ENCODE measurements at places on chromosomes 16 and 17. TPM values are rescaled to one million over a fixed set of nuclear protein-coding genes. Genes with fewer than 3 reads are reported as not detected.

GRCh38 chr17:49210158-49211029 is at the start of the genes ABI3 and GNGT2:
Gene ABI3, plus strand, starts transcription at chr17:49210707. Its CDS starts 18 bp downstream, at chr17:49210725.
Gene GNGT2, minus strand, starts transcription at chr17:49210574. Its CDS starts 3,152 bp downstream, at chr17:49207422.
- H3K4me1 ChIP-seq: peaks cover 60% of the 10 kb centered on the region
- H3K36me3 ChIP-seq: 0 out of 2 replicates have a peak, but pooled peaks cover 3% of the 10 kb centered on the region
- peak within 1 kb of the TSS; percentile 89 for H3K4me3 ChIP-seq

DNA sequence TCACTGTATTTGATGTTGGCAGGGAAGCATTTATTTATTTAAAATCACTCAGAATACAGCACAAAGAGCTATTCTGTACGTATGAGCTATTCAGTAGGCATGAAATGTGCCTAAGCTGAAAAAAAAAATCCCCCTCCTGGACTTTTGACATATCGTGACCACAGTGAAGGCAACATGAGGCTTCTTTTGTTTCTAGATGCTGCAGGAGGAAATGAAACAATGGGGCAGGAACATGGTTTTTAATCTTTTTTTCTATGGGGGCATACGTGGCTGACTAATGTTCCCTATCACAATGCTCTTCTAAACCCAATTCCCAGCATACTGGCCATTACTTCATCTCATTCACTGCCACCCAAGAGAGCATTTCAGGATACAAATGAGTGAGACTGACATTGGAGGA is 191.0 kb upstream of the PMFBP1 start:
- no peak overlapping the region for H3K4me3 ChIP-seq
- DNase-seq: no peak
- no peaks in the 10 kb centered on the region for H3K36me3 ChIP-seq
- H3K27me3 ChIP-seq: no peaks in the 10 kb centered on the region
- H3K27ac ChIP-seq: no peak overlapping the region

GRCh38 chr16:78307824-78308528 is 208.5 kb downstream of the WWOX start:
- no peak overlapping the region for H3K27ac ChIP-seq
- no peak for DNase-seq
- no peaks in the 10 kb centered on the region for H3K4me1 ChIP-seq

GRCh38 chr16:50188619-50189136 is 35.6 kb downstream of the TENT4B start:
- H3K4me3 ChIP-seq: no peak overlapping the region
- H3K27ac ChIP-seq: no peak overlapping the region
- no peaks in the 10 kb centered on the region for H3K36me3 ChIP-seq
- no peaks in the 10 kb centered on the region for H3K4me1 ChIP-seq

SLC16A5 gene
- not detected for total RNA-seq

All from Karpas-422 (cell line).